Cardiac septum (tissue), 1 donor: ENCODE measurements at places on chromosomes 2 and 18. TPM values are rescaled to one million over a fixed set of nuclear protein-coding genes. Genes with fewer than 3 reads are reported as not detected.

Gene C2orf15
- total RNA-seq = not detected

GRCh38 chr2:228728961-228729360 lies 542.1 kb downstream of the PID1 start:
- no peak for DNase-seq

- no peak for DNase-seq
These were observed 235.9 kb downstream of the EIPR1 start for GRCh38 chr2:3141696-3142095.

DNA sequence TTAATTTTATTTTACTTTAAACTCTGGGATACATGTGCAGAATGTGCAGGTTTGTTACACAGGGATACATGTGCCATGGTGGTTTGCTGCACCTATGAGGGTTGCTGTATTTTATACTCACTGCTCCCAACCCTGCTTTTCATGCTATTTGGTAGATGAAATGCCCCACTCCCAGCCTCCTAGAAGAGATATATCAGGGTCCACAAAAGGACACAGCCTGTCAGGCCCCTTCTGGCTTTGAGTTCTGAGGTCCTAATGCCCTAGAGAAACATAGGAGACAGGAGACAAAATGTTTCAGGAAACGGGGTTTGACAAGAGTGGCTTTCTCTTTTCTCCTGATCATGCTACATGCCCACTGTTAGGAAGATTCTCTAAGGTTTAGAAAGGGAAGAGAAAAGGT lies 27.1 kb upstream of the SOX11 start:
- no peak for DNase-seq

- DNase-seq = no peak
These were observed 422.6 kb upstream of the SETBP1 start for GRCh38 chr18:44258086-44258485.

- no peak for DNase-seq
These were observed 675 bp downstream of the FZD5 start for GRCh38 chr2:207768866-207769596.

DNA sequence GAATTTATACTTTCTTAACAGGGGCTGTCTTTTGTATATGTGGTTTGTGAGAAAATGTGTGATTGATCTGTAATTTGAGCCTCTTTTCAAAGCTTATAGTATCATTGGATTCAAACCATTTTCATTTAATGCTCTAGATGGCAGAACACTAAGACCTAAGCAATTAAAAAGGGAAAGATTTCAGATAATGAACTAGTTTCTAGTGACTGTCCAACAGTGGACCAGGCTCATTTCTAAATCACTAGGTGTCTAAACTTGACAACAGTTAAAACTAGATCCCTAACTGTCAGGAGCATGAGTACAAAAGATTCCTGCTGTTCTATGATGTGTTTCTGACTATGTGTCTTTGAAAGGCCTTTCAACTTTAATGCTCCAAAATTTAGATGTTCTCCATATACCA lies 54.6 kb downstream of the ANKRD44 start:
- no peak for DNase-seq

DNA sequence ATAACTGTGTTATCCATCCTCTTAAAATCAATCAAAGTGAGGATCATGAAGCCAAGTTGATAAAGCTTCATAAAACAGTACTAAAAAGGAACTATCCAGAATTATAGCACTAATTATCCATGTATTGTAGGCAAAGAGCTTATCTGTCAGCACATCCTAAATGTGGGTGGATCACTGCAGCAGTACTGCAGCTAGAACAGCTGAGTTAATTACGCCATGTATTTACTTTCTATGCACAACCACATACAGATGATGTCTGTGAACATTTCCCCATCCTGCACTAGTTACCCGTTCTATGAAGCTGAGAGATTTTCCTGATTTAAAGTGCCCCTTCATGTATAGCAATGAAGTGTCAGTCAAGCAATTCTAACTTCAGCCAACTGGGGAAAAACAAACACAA lies 96.6 kb downstream of the RAPH1 start:
- DNase-seq = no peak
